ENCODE measurements at places on chromosomes 5 and 9.

DNA sequence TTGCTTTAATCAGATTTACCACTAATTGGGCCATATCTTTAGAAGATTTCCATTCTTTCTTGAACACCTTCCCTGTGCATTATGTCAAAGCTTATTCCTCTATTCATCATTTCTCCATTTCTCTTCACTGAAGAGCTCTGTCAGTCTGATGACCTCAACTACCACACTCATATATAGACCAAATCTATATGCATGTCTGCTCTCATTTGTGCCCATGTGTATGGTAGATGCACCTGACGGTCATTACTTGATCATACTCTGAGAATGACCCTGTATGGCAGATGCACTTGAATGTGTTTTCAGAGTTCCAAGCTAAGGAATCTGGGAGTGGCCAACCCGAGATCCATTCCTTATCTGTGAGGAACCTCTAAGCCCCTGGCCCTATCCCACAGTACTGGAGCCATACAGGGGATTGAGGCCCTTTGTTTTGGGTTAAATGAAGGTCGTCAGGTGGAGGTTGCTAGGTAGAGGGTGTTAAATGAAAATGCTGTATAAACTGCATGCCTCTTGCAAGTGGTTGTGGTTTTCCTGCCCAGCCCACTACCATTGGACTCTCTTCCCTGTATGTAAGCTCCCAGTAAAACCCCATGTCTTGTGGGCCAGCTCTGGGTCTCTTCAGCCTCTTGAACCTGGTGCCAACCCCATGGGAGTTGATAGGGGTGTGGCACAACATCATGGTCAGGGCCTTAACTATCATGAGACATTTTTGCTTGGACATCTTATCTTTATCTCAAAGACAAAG lies 229.5 kb downstream of the KIAA0825 start:
- DNase-seq: no peak

DNA sequence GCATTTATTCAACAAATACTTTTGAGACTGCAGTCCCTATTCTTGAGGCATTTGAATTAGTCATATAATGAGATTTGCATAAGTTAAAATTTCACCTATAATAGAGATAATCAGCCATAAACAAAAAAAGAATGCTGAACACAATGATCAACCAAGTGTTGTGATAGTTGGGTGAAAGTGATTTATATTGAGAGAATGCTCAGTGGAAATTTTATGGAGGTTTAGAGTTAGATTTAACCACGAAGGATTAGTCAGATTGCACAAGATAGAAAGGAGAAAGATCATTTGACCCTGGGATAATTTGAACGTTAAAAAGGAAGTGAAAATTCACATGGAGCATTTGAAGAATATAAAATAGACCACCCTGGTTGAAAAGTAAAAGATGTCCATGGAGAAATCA lies 356.2 kb downstream of the NPR3 start:
- DNase-seq: no peak

- DNase-seq: no peak
Observed at GRCh38 chr9:15176836-15177235, 130.2 kb downstream of the TTC39B start.

DNA sequence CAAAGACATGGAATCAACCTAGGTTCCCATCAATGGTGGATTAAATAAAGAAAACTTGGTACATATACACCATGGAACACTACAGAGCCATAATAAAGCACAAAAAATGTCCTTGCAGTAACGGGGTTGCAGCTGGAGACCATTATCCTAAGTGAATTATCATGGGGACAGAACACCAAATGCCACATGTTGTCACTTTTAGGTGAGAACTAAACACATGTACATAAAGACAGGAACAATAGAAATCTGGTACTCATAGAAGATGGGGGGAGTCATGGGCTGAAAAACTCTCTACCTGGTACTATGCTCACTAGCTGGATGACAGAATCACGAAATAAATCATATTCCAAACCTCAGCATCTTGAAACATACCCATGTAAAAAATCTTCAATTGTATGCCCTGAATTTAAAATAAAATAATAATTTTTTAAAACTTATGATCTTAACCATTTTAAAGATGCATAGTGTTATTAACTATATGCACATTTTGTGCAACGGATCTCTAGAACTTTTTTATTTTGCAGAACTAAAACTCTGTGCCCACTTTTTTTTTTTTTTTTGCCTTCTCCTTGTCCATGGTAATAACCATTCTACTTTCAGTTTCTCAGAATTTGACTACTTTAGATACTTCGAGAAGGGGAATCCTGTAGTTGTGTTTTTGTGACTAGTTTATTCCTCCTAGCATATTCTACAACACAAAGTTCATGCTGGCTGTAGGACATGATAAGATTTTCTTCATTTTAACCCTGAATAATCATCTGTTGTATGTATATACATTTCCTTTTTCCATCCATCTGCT lies 1081.6 kb upstream of the ACO1 start:
- DNase-seq: no peak

DNA sequence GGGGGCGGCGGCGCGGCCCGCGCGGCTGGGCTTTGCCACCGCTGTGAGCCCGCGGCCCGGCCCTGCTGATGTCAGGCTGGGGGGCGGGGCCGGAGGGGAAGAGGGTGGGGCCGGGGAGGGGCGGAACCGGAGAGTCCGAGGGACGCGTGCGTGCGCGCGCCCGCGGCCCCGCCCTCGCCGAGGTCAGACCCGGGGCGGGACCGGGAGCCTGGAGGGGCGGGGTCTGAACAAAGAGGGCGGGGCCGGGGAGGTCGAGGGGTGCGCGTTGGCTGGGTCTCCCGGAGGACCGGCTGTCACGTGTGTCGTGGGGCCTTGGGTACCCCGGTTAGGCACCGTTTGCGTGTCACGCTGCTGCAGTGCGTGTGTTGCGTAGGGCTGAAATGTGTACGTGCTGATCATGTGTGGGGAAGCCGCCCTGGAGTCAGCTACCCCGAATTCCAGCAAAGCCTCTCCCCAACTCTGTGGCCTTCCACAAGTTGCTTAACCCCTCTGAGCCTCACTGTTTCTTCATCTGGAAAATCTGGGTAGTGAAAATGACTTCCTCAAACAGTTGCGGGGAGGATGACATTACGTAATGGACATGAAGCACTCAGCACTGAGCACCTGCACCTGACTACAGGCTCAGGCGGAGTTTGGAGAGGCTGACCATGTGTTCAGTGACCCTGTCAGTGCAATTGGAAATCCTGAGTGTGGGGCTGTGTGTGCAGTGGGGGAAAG lies at the start of gene RALGDS:
TSS of gene RALGDS (minus strand) at position 43 of the 717 bp plus-strand sequence. CDS start 86 bp downstream, outside the sequence.
- DNase-seq: peak; percentile 94

GRCh38 chr9:130340011-130340410 lies 74.5 kb downstream of the HMCN2 start:
- no peak for DNase-seq

DNA sequence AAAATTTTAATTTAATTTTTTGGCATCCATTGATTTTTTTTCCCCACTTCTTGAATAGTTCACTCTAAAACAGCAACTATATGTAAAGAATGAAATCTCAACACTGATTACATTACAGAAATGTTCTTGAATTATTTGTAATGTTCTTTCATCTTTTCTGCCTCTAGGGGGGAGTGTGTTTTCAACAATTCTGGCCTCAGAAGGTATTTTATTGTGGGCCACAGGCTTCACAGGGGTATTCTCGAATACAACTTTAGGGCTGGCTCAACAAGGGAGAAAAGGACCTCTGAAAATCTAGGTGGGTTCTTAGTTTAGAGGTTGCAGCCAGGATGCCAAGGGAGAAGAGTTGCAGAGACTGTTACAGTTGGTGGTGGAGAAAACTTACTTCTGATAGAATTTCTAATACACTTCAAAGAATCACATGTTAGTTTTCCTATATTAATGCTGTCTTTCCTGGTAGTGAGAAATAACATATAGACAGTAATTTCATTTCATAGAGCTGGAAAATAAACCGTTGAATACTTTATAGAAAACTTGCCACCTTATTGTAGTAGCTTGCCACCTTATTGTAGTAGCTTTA lies 3.6 kb upstream of the NPR3 start:
- no peak for DNase-seq

Data from CD4-positive, alpha-beta T cell treated with Interleukin-1 beta for 1 hour (primary cell).